ENCODE measurements at places on chromosomes 3 and 15.

GRCh38 chr15:39788108-39788507 lies 5.5 kb upstream of the FSIP1 start:
- no peak for DNase-seq

DNA sequence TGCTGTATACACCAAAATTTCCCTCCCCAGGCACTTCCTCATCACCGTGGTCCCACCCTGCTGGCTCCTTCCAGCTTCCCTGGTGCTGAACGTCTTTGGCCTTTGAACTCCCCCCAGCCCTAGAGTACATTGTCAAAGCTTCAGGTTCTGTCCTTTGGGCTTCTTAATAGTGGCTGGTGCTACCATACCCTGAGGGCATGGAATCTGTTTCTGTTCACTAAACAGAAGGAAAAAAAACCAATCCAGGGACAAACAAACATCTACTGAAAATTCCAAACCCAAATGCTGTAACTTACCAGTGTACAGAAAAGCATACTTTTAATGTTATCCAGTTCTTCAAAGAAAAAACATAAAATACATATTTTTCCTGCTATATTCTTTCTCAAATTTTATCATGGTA lies 148.7 kb downstream of the MYLK start:
- DNase-seq = no peak

GRCh38 chr3:19811689-19812088 lies 122.3 kb downstream of the EFHB start:
- no peak for DNase-seq

- DNase-seq = no peak
These were observed 70.0 kb upstream of the ACP3 start for GRCh38 chr3:132247211-132247610.

DNA sequence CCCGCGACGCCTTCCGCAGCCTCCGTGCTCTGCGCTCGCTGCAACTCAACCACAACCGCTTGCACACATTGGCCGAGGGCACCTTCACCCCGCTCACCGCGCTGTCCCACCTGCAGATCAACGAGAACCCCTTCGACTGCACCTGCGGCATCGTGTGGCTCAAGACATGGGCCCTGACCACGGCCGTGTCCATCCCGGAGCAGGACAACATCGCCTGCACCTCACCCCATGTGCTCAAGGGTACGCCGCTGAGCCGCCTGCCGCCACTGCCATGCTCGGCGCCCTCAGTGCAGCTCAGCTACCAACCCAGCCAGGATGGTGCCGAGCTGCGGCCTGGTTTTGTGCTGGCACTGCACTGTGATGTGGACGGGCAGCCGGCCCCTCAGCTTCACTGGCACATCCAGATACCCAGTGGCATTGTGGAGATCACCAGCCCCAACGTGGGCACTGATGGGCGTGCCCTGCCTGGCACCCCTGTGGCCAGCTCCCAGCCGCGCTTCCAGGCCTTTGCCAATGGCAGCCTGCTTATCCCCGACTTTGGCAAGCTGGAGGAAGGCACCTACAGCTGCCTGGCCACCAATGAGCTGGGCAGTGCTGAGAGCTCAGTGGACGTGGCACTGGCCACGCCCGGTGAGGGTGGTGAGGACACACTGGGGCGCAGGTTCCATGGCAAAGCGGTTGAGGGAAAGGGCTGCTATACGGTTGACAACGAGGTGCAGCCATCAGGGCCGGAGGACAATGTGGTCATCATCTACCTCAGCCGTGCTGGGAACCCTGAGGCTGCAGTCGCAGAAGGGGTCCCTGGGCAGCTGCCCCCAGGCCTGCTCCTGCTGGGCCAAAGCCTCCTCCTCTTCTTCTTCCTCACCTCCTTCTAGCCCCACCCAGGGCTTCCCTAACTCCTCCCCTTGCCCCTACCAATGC lies 2.0 kb downstream of the ISLR start:
- DNase-seq = no peak

GRCh38 chr3:108887777-108888176 lies 65.2 kb downstream of the TRAT1 start:
- DNase-seq = no peak

DNA sequence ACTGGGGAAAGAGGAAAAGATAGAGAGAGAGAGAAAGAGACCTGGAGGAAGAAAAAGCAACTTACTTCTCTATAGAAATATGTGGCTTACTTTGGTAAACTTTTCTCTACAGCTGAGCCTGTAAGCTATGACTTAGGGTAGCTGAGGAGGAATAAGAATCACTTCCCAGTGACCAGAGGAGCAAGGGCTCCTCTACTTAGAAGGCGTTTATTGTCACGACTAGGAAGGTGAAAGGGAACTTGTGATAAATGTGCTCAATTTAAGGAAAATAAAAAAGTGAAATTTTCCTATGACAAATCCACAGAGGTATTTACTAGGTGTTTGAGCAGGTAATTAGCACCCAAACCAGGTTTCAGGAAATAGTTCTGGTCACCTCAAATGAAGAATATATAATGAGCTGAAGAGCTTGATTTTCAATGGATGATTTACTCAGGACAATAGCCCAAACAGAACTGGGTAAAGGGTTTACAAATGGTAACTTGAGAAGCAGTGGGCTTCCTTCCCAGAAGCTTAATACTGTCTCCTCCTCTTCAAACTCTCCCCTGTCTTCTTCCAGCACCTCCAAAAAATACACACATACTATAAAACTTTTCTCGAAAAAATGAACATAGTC lies 46.1 kb downstream of the SOX2 start:
- DNase-seq = no peak

- no peak for DNase-seq
These were observed at the start of gene RGMA for GRCh38 chr15:93088981-93089726. Gene RGMA (minus strand): TSS chr15:93089211. CDS start chr15:93088932, 279 bp downstream.

- DNase-seq = peak; percentile 96
These were observed at the start of the genes GLT8D1 and SPCS1 for GRCh38 chr3:52705688-52706686. Gene GLT8D1 (minus strand): TSS chr3:52705791. CDS start chr3:52700460, 5,331 bp downstream. Gene SPCS1 (plus strand): TSS chr3:52706106. CDS start chr3:52706247, 141 bp downstream.

DNA sequence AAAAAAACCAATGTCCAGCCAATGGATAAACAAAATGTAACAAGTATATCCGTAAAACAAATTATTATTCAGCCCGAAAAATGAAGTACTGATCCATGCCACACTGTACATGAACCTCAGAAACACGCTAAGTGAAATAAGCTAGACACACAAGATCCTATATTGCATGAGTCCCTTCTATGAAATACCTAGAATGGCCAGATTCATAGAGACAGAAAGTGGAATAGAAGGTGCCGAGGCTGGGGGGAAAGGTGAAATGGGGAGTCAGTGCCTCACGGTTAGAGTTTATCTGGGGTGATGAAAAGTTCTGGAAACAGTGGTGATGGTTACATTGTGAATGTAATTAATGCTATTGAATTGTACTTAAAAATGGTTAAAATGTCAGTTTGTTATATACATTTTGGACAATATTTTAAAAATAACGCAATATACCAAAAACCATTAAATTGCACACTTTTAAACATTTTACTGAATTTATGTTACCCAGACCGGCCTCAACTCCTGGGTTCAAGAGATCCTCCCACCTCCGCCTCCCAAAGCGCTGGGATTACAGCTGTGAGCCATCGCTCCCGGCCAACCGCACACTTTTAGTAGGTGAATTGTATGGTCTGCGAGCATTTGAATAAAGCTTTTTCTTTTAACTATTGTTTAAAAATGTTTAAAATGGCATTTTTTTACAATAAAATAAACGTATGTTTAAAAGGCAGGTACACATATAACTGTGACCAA lies 2.1 kb downstream of the RNF168 start:
- DNase-seq = peak; percentile 69

DNA sequence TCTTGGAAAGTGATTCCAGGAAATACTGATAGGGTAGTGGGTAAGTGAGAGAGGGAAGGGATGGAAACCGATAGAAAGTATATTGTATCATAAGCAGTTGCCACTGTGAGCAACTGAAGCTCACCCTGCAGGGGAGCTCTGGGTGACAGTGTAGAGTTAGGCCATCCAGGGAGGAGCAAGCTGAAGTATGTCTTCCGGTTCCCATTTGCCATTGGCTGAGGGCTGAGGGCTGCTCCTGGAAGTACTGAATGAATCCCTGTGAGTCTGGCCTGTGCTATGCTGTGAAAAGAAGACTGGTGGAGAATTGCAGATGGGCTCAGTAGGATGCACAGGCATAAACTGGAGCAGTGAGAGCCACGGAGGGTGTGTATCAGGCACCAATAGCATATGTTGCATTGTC lies 348.3 kb downstream of the MFSD1 start:
- no peak for DNase-seq

DNA sequence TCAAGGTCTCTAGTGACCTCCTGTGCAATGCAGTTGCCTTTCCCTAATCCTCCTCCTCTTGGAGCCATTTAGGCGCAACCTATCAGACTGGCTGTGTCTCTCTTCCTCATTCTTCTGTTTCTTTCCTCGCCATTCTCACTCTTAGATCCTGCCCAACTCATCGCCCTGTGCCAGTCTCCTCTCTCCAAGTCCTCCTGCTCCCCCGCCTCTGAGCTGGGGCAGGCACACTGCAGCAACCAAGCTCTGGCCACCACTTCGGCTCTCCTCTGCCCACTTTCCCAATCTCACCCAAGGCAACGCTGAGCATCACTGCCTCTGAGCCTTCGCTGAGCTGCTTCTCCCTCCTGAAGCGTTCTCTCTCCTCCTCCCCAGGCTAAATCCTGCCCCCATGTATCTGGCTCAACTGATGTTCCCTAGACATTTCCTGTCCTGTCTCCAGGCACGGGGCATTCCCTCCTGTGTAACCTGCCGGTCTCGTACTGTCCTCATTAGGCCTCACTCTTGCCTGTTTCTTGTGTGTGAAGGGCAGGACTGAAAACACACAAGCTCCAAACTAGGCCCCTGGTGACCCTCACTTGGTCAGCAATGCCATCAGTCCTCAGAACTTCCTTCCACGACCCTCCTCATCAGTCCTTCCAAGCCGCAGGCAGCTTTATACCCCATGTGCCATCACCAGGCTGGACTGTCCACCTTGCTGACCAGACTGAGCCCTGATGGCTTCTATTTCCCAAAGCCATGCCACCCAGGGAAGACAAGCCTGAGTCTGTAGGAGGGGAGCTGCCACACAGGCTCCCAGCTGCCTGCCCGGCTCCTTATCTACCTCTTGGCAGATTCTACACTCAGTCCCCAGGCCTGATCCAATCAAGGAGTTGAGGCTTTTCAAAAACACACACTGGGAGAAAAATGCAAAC lies 85.6 kb downstream of the SEC22A start:
- no peak for DNase-seq

DNA sequence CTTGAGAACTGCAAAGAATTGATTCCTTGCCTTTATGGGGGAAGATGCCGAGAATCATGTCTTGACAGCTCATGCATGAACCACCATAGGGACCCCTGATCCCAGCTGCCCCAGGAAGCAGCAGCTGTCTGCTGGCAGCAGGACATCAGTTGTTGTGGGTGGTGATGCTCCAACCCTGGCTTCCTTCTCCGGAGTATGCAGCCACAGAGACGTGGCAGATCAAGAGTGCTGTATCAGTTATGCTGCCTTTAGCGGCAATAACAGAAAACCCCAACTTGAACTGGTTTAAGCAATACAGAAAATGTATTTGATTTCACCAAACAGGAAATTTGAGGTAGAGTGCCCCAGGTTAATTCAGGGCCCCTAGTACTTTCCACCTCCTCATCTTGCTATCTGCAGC lies 92.2 kb upstream of the TNFAIP8L3 start:
- no peak for DNase-seq

- peak; percentile 80 for DNase-seq
These were observed 178.8 kb downstream of the NSMCE3 start for GRCh38 chr15:29090617-29091466.

DNA sequence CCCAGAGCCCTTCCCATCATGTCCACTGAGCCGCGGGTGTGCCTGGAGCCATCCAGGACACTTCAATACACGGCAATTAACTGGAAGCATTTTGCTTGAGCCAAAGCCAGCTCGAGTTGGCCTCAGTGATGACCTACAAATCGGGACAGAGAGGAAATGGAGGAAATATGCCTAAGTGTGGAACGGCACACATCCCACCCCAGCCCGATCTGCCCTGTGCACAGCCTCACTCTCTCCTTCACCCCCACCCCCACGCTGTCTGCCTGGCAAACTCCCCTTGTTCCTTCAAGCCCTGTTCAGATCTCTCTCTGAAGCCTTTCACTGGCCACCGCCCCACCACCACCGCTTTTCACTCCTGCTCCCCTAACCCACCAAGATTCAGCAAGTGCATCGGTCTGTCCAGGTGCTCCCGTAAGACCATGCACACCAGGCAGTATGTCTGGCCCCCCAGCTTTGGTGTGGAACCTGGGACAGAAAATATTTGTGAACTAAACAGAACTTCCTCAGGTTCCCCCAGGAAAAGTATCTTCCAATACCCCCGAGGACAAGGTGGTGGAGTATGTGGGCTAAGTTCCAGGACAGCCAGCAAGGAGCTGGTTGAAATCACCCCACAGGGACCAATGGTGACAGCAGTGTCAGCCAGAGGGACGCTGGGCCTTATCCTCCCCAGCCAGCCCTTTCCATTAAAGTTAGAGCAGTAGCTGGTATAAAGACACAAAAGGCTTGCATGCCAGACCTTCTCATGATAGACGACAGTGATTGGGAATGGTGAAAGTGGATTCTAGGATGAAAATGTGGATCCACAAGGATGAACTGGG lies 83.7 kb downstream of the VGLL4 start:
- DNase-seq = no peak

GRCh38 chr15:69613988-69614387 lies 161.4 kb downstream of the RPLP1 start:
- DNase-seq = no peak

DNA sequence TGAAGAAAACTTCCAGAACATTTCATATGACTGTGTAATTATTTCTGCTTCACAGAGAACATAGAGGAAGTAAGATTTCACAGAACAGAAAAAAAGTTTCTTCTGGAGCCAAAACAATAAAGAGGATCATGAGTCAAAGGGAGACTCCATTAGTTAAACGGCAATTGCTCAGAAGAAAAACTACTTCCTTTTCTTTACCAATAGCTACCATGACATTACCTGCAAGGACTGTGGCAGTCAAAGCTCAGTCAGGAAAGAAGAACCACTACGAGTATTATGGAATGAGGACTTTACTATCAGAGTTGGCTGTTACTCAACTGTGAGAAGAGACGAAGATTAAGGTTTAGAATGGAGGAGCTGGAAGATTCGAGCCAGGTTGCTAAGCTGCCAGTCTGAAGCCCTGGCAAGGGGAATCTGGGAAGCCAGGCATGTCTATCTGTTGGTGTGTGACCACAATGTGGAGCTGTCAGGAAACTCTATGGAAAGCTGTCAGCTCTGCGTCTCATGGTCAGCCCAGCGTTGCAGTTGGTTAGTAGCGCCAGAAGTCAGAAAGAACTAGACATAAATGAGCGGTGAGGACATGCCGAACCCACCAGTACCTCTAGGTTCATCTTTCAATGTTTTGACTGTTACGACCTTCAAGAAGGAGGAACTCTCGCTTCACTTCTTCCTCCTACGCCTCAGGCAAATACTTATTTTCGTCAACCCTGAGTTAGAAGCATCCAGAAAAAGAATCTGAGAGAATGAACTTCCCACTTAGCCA lies 604.3 kb downstream of the FGF12 start:
- DNase-seq = no peak

GRCh38 chr3:50624634-50625033 lies 7.7 kb downstream of the MAPKAPK3 start:
- no peak for DNase-seq
